Lung microvascular endothelial cell (primary cell): ENCODE measurements at places on chromosomes 5 and 9. TPM values are rescaled to one million over a fixed set of nuclear protein-coding genes. Genes with fewer than 3 reads are reported as not detected.
A peak's percentile ranks its signal among the peaks of the same experiment; 100 is the strongest.

DNA sequence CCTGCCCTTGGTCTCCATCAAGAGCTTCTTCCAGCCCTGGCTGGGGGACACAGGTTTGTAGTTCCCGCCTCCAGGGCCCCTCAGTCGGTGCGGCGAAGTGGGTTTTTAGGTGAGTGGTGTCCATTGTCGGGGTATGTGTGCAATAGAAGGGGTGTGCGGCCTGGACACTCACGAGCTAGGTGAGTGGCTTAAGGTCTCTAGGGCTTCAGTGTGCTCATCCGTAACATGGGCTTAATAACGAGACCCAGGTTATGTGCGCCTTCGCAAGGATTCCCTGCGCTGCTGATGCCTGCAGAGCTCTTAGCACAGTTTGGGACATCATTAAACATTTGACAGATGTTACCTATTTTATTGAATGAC is 656 bp downstream of the CEP78 start:
- DNase-seq: peak; percentile 43

GRCh38 chr9:136170006-136170901 is 34.7 kb downstream of the LHX3 start:
- peak; percentile 32 for DNase-seq

DNA sequence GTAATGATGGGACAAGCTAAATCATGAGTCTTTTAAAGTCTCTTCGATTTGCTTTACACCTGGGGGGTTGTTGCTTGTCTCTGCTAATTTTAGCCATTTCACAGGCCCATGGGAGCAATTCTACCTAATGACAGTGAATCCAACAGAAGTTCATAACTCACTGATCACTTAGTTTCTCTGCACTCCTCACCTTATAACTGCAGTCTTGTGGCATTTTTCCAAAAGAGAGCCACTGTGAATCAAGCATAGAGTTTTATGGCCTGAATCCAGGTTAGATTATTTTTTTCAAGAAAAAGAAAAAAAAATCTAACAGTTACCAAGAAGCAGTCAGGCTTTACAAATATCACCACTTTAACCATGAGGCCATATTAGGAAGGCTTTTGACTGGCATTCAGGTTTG is 1.5 kb upstream of the IL7R start:
- DNase-seq: no peak

DNA sequence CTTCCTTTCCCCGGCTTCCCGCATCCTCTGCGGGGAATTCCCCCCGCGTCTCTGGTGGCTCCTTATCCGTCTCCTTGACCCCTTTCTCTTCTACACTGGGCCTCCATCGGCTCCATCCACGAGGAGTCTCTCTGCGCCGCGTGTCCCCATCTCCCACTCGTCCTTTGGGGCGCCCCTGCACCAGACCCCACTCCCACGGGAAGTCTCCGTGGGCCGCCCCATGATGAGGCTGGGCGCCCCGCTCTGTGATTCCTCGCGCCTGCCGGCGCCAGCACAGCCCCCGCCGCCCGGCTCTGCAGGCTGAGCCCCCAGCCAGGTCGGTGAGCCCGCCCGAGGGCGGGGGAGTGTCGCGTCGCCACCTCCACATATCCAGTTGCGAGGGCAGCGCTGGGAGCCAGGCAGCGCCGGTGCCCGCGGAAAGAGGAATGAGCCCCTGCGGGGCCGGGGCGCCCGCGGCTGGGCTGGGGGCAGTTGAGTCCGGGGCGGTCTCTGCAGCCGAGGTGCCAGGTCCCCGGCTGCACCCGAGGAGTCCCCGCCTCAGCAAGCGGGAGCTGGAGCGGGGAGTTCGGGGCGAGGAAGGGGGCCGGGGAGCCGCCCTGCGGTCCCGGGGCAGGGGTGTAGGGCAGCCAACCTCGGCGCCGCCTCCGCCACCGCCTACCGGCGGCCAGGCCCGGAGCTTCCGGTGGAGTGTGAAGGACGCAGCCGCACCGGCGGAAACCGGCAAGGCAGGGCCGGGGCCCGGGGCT is 2.1 kb upstream of the TRAF1 start:
- DNase-seq: peak; percentile 43

DNA sequence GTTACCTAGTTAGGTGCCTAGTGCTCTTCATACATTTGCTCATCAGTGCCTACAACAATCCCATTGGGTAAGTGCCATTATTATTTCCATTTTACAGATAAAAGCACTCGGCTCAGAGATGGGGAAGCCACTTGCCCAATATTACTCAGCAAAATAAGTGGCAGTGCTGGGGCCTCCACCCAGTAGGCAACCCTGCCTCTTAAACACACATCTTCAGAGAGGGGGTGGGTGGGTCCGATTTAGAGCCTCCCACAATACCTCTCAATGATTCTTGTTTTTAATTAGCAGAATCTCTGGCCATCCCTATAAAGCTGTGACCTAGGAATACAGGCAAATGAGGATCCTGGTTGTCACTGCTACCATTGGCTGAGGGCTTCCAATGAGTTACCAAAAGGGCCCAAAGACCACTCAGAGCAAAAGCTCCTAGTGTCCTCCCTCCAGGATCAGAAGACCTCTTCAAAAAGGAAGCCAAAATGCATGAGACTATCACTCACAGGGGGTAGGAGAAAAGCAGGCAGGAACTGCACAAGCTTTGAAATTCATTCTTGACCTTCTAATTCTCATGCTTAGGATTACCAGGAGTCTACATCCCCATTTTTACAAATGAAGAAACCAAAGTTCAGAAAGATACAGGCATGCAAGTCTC is 36.1 kb upstream of the UBE2D2 start:
- DNase-seq: no peak

DNA sequence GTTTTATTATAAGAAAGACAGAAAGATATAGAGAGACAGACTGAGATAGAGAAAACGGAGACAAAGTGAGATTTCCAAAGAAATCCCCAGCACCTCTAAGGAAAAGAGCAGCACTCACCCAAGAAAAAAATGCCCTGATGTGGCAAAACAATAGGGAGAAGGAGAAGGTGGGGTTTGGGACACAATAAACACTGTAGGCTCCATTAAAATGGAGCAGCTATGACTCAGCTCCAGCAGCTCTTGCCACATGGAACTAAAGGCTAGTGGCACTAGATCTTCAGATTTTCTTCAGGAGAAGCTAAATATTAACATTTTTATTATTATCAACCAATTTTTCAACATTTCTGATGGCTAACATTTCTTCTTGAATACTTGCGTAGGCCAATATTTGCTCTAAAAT is 321.8 kb downstream of the TRIM32 start:
- no peak for DNase-seq

WWC1 gene
- total RNA-seq: 0.20 and 0.44 TPM in 2 replicates

LRRTM2 gene
- total RNA-seq: 0.40 and 1.3 TPM in 2 replicates
